ENCODE measurements at places on chromosomes 4 and X. TPM values are rescaled to one million over a fixed set of nuclear protein-coding genes. Genes with fewer than 3 reads are reported as not detected.

GALNTL6 gene
- 0.84 TPM for polyA plus RNA-seq

- no peak for DNase-seq
Observed at GRCh38 chr4:11633430-11633829, 204.7 kb upstream of the HS3ST1 start.

DNA sequence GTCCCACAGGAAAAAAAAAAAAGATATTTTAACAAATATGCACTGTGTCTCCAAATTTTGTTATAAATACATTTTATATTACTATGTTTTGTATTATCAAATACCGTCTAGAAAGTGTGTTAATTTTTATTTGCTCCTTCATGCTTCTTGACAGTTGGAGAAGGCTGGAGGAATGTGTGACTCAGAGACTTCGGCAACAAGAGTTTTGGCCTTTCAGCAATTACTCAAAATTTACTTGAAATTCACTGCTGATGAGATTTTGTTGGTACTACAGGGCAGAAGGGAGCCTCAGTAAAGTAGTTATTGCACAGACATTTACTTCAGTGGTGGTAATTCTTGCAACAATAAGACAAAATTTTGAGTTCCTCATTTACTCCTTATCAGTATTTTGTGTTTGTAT lies 2164.0 kb downstream of the PCDH7 start:
- no peak for DNase-seq

GRCh38 chr4:187767158-187767557 lies 228.4 kb upstream of the ZFP42 start:
- no peak for DNase-seq

DSPP gene
- 0.01 TPM for polyA plus RNA-seq

LNX1 gene
- polyA plus RNA-seq = 10.8 TPM

- DNase-seq = no peak
Observed at GRCh38 chr4:74092957-74093356, 6.0 kb downstream of the CXCL2 start.

GRCh38 chr4:177008836-177009501 lies 216.2 kb upstream of the VEGFC start:
- no peak for DNase-seq

- peak; percentile 43 for DNase-seq
Observed at GRCh38 chrX:11239230-11239629, 54.0 kb upstream of the AMELX start.

- peak; percentile 12 for DNase-seq
Observed at GRCh38 chr4:152534541-152535359, 1.1 kb downstream of the FBXW7 start.

RGN gene
- 170 TPM for polyA plus RNA-seq

DNA sequence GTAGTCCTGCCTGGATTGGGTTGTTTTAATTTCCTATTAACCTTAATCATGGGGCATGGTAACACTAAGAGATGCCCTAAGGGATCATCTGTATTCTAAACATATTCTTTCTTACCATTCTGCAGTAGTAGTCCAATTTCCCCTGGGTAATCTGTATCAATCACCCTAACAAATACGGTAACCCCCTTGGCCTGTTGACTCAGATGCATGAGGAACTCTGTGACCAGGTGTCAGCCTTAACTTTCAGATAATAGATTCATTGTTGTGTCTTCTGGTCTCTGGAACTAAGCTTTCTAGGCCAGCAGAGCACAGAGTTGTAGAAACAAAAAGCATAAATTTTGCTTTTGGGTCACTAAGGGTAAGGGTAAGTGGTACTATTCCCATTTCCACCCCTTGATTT lies 13.1 kb upstream of the BANK1 start:
- no peak for DNase-seq

GRCh38 chr4:65738134-65738533 lies 67.8 kb upstream of the EPHA5 start:
- DNase-seq = no peak

GRCh38 chr4:141350122-141350905 lies 129.6 kb downstream of the ZNF330 start:
- DNase-seq = peak; percentile 11

DNA sequence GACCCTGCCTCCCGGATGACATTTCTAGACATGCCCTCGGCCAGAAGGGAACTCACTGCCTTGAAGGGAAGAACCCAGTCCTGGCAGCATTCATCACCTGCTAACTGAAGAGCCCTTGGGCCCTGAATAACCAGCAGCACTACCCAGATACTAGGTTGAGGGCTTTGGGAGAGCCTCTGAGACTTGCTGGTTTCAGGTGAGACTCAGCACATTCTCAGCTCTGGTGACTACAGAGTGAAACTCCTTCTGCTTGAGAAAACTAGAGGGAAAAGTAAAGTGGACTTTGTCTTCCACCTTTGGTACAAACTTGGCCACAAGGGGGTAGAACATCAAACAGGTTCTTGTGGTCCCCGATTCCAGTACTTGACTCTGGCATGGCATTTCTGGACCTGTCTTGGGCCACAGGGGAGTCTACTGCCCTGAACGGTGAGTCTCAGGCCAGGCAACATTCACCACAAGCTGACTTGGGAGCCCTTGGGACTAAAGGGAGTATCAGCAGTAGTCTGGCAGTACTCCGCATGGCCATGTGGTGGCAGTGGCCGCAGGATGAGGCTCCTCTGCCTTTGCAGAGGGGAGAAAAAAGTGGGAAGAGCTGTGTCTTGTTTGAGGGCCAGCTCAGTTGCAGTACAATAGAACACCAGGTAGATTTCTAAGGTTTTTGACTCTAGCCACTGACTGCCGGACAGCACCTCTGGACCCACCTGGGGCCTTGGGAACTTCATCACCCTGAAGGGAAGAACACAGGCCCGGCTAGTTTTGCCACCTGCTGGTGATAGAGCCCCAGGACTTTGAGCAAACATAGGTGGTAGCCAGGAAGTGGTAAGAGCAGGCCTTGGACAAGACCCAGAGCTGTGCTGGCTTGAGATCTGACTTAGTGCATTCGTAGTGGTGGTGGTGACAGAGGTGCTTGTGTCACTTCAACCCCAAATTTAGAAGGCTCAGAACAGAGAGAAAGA lies 414.8 kb downstream of the OPHN1 start:
- no peak for DNase-seq

LRIT3 gene
- 0.31 TPM for polyA plus RNA-seq

- peak; percentile 63 for DNase-seq
Observed at GRCh38 chr4:2393353-2394270, 24.8 kb downstream of the ZFYVE28 start.

DNA sequence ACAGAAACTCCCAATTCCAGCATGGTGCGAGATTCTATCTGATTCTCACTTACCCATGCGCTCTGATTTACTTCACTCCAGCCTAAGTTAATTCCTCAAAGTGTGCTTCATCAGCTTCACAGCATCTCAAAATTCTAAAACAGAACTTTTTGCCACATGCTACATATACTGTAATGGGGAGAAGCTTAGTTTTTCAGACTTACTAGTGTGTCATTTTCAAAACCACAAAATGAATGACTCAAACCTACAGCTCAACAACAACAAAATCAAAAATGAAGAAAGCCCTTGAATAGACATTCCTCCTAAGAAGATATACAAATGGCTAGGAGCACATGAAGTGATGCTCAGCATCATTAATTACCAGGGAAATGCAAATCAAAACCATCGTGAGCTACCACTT lies 14.9 kb downstream of the IRF2 start:
- no peak for DNase-seq

DNA sequence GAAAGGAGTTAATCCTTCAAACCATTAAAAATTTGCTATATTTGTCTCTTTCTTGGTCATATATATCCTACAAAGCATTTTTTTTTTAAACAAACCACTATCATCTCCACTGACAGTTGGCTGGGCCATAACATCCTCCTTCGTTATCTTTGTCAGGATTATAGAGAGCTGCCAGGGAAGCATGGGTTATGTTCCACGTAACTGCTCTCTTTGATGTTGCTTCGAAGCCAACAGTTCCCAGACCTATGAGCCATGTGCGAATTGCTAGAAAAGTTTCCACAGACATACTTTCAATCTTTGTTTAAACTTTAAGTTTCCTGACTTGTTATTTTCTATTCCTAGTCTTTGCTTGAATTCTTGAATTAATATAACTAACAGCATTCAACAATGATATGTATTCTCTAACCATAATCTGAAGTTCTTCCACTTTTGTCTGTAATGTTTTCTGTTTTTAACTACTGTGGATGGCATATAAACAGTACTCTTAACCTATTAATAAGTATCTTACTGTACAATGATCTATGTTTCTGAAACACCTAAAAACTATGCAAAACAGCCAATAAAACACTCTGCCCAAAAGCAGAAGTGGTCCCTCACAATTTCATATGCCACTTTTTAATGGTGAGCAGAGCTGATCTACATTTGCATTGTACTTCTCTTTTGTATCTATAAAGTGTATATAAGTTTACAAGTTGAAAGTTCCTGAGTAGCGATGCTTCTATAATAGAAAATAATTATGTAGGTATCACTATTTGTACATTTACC lies 37.9 kb downstream of the EREG start:
- no peak for DNase-seq

DNA sequence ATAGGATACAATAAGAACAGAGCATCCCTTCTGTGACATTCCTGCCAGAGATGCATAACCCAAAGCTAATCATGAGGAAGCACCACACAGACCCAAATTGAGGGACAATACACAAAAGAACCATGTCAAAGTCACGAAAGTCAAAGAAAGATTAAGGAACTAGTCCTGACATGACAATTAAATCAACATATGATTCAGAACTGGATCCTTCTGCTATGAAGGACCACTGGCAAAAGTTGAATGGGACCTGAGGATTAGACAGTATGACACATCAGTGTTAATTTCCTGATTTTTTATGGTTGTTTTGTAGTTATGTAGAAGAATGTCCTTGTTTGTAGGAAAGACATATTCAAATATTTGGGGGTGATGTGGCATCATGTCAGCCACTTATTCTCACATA lies 13.9 kb downstream of the ACOT9 start:
- no peak for DNase-seq

DNA sequence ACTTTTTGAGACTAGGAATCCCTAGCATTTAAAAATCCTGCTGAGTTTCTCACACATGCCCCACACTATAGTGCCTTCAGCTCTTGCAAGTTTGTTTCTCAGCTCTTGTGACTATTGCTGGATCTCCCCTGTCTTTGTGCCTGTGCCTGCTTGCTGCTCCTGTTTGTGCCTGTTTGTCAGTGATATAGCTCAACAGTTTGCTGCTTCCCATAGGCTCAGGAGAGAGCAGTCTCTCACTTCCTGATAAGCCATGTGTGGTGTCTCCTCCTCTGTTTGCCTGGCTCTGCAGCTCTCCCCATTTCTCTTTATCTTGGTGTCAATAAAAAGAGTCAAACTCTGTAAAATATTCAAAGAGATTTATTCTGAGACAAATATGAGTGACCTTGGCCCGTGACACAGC lies 259.8 kb upstream of the CLNK start:
- no peak for DNase-seq

- no peak for DNase-seq
Observed at GRCh38 chr4:135917011-135917410, 1615.3 kb downstream of the PCDH18 start.

DNA sequence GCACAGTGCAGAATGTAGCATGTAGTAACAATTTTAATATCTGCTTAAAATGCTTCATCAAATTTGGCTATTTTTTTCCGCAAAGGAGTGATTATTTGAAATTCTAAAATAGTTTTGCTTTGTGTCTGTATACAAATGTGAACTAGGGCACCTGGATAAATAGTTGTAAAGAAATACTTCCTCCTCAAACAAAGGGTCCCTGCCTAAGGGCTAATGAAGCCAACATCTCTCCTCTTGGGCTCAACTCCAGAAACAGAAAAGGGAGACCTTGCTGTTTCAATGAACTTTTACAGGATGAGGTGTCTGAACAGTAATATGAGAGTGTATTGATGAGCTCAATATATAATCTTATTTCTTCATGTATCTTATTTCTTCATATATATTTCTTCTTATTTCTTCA lies 30.8 kb upstream of the SCOC start:
- no peak for DNase-seq

DNA sequence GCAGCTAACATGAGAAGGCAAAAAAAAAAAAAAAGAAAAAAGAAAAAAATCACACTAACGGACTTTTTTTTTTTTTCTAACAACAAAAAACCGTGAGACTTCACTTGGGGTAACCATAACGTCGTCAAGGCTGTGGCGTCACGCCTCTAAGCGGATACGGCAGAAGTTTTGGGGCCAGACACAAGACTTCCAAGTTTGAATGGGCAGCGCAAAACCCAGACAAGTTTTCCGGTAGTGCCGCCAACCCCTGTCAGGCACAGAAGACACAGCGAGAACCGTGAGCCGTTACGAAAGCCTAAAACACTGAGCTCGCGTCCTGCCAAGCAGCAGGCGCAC lies 556 bp upstream of the SMARCA5 start:
- DNase-seq = no peak

DNA sequence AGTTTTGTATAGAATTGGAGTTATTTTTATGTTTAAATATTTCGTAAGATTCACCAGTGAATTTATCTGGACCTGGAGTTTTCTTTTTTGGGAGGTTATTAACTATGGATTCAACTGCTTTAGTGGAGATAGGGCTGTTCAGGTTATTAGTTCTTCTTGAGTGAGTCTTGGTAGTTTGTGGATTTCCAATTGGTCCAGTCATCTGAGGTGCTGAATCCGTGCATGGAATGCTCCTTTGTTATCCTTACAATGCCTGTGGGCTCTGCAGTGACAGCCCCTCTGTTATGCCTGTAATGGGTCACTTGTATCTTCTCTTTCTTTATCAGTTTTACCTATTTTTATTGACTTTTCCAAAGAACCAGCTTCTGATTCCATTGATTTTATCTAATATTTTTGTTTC lies 15.4 kb upstream of the NKX1-1 start:
- DNase-seq = no peak

DNA sequence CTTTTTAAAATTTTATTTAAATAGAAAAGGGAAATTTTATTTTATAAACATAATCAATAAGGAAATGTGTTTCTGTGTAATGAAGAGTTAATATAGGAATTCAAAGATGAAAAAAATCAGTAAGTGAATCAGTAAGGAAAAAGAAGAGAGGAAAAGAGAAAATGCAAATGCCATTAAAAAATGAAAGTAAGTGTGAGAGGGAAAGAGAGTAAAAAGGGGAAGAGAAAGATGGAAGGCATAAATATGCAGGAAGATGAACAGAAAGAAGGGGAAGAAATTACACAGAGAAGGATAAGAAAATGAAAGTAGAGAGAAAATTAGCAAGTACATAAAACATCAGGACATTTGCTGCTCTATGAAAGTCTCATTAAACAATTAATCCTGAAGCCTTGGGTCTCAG lies 349.9 kb downstream of the FSTL5 start:
- DNase-seq = no peak

- DNase-seq = no peak
Observed at GRCh38 chr4:74166135-74166534, 8.2 kb downstream of the MTHFD2L start.

GRCh38 chrX:15188039-15188438 lies 81.8 kb downstream of the ASB9 start:
- no peak for DNase-seq

Measured in large intestine (tissue), 12 donors.